ENCODE measurements at places on chromosomes 3 and 15.

DNA sequence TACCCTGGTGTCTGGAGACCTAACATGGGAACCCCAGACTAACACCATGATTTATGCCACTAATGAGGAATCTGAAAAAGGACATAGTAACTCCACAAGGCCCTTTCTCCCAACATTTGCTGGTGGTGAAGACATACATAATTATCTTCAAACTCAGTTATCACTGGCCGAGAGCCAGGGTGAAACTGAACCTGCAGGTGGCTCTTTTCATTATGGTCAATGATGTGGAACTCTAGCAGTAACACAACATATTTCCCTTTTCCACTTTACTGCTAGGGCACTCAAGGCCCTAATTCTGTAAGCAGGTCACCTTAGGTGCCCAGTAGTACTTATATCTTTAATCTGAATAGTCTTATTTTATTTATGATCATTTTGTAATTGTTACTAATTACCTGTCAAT is 326.4 kb upstream of the SATB1 start:
- no peak for DNase-seq

DNA sequence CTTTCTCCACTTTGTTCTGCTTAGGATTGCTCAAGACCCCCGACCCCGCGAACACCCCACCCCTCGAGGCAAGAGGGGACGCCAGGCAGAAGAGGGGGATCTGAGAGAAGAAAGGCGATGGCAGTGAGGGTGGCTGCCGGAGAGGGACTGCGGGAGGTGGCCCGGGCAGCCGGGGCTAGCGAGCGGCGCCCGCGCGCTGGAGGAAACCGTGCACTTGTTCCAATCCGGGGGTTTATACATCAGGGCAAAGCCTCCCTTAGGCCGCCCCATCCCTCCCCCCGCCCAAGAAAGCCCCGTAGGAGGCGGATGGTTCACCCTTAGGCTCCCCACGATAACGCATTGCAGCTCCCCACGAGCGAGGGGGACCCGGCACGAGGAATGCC is 475 bp downstream of the ERC2 start:
- DNase-seq, result no peak

- DNase-seq, result no peak
Measured at GRCh38 chr3:23166845-23167244, 36.3 kb upstream of the UBE2E2 start.

DNA sequence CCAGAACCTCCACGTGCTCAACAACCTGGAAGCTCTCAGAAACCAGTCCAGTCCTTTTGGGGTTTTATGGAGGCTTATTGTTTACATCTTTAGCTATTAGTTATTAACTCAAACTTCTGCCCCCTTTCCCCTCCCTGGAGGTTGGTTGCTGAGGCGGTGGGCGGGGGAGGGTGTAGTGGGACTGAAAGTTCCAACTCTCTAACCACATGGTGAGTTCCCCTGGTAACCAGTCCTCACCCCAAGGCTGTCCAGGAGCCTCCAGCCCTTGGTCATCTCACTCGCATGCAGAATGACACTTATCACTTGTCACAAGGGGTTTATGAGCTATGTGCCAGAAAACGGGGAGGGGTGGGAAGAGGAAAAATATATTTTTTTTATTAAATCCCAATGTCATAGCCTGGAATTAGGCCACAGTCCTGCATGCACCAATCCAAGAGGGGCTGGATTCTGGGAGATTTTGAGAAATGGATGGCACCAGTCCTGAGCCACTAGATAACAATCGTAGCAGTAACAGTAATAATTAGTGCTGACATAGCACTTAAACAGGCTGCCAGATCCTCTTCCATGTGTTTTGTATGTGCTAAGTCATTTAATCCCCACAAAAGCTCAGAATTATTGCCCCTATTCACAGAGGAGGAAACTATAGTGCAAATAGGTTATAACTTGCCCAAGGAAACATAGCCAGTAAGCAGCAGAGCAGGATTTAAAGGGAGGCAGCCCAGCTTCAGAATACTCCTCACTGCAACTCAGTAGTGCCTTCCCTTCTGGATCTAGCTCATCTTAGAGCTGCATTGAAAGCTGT is 85.7 kb downstream of the CRYGS start:
- DNase-seq, result no peak

GRCh38 chr15:35362195-35362829 is 183.7 kb downstream of the DPH6 start:
- DNase-seq, result no peak

DNA sequence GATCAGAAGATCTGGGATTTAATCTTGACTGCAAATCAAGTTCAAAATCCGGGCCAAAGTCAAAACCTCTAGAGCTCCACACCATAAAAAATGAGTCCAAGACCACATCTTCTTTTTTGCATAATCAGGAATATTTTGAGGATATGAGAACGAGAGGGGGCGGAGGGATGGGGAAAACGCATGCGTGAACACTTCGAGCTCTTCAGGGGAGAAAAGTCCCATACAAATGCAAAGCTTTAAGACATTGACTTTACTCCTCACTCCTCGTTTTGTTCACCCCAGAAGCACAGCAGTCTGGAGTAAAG is 68.2 kb downstream of the SUMF1 start:
- no peak for DNase-seq

- no peak for DNase-seq
Measured at GRCh38 chr3:33442190-33442589, 2.0 kb upstream of the UBP1 start.

- no peak for DNase-seq
Measured at GRCh38 chr3:14989943-14990779, 42.8 kb downstream of the NR2C2 start.
